ENCODE measurements at places on chromosomes 13 and 19.

- no peak for DNase-seq
Measured at GRCh38 chr19:13127811-13128575, 9.9 kb downstream of the NACC1 start.

DNA sequence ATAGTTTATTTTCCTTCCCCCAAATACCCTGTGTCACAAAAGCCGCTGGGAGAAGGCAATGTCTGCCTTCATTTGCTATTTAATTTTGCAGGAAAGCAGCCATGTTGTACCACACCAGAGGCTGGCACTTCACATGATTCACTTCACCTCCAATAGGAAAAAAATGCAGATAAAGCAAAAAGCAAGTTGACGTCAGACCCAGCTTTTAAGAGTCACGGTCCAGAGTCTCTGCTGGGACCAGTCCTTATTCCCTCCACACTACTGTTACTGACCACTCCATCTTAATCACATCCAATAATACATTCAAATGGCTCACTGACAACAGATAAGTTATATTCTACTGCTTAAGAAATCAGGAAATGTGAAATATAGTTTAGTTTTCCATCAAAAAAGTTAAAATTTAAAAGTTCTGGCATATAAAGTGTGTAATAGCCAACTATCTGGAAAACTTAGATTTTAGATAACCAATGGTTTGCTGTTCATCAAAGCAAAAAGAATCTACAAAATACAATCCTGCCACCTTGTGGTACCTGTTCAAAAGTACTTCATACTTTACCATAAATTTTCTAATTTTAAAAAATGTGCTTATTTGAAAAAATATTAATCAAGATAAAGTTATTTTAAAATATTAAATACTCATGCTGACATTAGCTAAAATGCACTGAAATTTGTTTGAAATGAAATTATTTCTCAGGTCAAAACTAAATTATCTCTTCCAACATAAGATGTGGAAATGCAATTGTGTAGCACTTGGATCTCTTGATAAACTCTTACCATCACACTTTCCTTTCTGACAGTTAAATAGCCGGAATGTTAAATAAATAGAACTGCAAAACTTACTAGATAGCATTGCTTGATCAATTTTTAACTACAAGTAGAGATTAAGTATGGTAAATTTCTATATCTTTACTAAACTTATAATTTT lies 97.3 kb downstream of the SERP2 start:
- no peak for DNase-seq

DNA sequence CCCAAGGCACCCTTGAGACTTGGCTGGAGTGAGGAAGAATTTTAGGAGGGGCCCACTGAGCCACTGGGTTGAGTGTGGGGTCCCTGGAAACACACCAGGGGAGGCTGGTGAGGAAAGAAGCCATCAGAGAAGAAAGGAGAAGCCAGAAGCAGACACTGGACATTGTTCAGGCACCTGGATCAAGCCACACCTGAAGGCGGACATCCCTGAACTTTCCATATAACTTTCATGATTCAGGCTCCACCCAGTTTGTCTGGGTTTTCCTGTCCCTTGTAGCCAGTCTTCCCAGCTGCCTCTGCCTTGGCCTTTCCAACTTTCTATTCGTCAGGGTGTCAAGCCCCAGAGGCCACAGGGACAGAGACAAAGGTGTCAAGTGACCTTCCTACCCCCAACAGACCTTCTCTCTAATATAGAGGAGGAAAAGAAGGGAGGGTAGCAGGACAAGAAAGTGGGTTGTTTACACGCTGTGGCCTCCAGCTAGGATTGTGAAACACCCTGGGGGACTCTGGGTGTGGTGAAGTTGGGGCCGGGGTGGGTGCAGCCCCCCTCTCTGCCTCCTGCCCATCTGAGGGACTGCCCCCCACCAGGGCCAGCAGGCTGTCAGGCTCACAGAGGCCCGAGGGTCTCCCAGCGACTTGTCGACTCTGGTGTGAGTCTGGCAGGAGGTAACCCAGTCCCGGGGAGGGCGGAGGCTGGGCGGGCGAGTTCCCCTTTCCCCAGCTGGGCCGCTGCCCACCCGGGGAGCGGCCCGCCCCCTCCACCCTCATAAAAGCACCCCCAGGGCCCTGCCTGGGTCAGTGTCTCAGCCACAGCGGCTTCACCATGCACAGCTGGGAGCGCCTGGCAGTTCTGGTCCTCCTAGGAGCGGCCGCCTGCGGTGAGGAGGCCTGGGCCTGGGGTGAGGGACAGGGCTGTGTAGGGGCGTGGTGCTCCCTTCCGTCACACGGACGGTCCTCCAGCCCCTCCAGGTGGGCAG lies at the start of gene CFD:
Gene CFD, plus strand, starts transcription at position 797 of the 976 bp plus-strand sequence. Its CDS starts 26 bp downstream, at position 823.
- DNase-seq, result no peak

GRCh38 chr13:110646442-110647364 lies 31.4 kb downstream of the NAXD start:
- DNase-seq, result no peak

DNA sequence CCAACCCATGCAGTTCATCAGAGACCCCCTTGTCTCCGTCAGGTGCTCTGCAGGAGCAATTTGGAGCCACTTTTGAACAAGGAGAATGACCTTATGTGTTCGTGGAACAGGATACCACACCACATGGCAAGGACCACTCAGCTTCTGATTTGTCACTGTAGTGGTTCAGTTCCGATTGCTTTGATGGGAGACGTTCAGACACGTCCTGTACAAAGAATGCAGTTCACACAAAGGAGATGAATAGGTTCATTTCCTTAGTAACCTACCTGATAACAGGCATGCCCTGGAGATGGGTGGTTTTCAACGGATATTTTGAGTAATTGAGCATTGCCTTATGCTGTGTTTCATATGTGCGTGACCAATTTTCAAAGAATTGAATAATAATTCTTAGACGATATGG lies 17.2 kb downstream of the FGF9 start:
- no peak for DNase-seq

- DNase-seq, result no peak
Measured at GRCh38 chr13:23686948-23687347, 116.7 kb downstream of the TNFRSF19 start.

- DNase-seq, result no peak
Measured at GRCh38 chr13:65601855-65602254, 1628.3 kb downstream of the PCDH9 start.
